ENCODE measurements at places on chromosomes 7 and 10.

- DNase-seq, result no peak
Observed at GRCh38 chr7:96236198-96237039, 85.5 kb downstream of the SLC25A13 start.

DNA sequence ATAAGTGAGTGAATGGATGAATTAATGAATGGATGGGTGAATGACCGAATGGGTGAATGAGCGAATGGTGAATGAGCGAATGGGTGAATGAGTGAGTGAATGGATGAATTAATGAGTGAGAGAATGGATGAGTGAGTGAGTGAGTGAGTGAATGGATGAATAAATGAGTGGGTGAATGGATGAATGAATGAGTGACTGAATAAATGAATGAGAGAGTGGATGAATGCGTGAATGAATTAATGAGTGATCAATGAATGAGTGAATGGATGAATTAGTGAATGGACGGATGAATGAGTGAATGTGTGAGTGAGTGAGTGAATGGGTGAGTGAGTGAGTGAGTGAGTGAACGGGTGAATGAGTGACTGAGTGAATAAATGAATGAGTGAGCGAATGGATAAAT is 49.5 kb upstream of the HMX3 start:
- no peak for DNase-seq

DNA sequence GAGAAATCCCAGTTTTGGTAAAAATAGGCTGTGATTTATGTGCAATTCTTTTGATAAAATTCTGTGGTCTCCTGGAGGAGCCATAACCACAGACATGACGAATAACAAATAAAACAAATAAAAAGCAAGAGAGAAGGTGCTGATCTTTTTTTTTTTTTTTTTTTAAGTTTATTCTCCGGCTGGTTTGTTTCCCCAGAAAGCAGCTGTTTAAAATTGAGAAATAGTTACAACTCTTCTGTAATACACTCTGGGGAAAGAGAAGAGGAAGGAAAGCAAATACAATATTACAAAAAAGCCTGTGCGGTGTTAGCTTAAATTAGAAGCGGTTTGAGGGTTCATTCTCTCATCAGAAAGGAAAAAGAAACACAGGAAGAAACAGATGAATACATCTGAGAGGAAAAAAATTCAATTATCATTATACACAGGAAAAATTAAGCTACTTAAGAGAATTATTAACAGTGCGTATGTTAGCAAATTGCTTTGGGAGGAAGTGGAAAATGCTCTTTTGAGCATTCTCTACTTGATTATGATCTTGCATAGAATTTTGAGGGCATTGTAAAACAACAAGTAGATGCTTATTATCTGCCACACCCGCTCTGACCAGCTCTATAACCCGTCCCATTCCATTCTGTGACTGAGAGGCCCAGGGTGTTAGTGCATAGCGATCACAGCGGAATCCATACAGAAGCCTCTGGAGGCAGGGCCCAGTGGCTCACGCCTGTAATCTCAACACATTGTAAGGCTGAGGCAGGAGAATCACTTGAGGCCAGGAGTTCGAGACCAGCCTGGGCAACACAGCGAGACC is 40.6 kb upstream of the WAC start:
- DNase-seq, result no peak

DNA sequence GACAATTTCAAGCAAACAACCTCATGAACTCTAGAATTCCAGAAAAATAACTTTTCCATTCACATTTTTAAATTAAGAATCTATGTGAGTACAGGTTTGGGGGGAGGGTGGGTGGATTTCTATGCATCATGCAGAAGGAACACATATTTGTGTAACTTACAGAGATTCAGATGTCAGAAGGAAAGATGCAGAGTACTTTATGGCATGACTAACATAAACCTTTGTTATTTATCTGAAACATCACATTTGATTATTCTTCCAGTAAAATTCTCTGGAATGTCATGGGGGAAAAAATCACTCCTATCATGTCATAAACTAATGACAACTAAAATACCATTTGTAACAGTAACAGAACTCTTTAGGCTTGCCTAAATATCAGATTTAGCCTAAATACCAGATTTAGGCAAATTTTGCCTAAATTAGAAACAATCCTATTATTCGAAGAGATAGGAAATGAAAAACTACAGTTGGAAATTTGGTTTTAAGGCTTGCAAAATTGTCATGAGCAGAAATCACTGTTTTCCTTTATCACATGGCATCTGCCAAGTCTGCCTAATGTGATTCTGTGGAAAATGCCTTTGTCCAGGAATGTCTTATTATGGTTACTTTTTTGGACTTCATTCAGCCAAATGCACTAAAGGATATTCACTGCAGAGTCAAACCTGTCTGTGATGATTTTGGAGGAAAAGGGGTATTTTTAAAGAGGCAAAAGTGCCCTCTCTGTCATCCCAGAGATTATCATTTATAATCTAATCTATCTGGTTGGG is 527.7 kb upstream of the CELF2 start:
- DNase-seq, result no peak

GRCh38 chr7:80588591-80588990 is 49.9 kb upstream of the CD36 start:
- no peak for DNase-seq

DNA sequence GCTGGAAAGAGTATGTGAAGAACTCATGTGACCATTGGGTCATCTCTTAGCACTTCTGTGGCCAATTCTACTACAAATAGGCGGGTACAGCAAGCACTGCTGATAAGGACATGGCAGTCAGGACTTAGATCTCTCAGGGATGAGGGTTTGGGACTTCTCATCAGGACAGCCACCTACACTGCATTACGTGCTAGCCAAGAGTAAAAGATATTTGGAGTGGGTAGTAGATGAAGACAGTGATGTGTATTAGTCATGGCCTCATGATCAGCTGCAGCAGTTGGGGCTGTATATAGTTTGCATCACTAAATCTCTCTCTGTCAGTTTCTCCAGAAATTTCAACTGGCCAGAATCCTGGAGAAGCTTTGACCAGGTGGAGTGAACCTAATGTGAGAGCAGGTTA is 9.2 kb downstream of the TAS2R60 start:
- no peak for DNase-seq

- no peak for DNase-seq
Observed at GRCh38 chr10:112973046-112973445, 23.0 kb downstream of the TCF7L2 start.

- no peak for DNase-seq
Observed at GRCh38 chr7:79736418-79736817, 283.0 kb upstream of the MAGI2 start.

DNA sequence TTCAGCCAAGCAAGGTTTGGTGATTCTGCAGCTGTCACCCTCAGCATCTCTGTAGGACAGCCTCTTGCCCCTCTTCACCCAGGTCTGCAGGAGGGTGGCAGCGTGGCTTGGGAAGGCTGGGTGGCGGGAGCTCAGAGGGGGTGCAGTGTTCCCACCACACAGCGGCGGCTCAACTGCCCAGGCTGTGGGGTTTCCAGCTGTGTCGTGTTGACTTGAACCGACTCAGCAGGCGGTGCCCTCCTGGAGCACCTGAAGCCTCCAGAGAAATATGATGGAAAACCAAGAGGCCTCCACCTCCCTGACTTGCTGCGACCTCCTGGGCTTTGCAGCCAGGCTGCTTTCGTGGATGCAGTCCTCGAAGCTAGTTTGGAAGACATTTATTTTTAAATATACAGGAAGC is 68.0 kb upstream of the KLF6 start:
- no peak for DNase-seq

- DNase-seq, result no peak
Observed at GRCh38 chr7:144723301-144723700, 112.6 kb downstream of the TPK1 start.

DNA sequence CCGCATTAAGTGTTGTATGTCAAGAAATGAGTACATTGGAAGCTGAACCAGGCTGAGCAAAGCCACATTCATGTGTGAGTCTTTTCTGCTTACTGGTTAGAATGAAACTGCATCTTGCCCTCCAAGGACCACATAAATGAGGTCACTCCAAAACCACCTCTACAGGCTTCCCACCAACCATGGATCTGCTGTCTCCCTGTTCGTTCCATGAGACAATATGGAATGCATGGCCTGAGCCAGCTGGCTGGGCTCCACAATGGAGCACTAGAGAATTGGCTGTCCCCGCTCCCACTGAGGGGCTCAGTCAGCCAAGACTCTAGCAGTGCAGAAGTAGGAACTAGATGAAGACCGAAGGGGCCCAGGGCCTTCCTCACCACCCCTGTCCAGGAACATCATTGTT is 120.8 kb downstream of the TNS3 start:
- DNase-seq, result no peak

GRCh38 chr7:56063500-56063881 is 595 bp upstream of the SUMF2 start:
- DNase-seq, result no peak

DNA sequence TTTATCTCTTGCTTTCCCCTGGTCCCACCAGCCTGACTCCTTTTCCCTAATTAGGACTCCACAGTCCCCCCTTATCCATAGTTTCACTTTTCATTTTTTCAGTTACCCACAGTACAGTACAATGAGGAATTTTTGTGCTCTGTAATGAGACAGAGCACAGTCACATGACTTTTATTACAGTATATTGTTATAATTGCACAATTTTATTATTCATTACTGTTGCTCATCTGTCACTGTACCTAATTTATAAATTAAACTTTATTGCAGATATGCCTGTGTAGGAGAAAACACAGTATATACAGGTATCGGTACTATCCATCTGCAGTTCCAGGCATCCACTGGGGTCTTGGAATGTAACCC is 125.4 kb downstream of the KCNMA1 start:
- DNase-seq, result no peak

GRCh38 chr10:51156926-51157325 is 82.6 kb downstream of the PRKG1 start:
- DNase-seq, result no peak

DNA sequence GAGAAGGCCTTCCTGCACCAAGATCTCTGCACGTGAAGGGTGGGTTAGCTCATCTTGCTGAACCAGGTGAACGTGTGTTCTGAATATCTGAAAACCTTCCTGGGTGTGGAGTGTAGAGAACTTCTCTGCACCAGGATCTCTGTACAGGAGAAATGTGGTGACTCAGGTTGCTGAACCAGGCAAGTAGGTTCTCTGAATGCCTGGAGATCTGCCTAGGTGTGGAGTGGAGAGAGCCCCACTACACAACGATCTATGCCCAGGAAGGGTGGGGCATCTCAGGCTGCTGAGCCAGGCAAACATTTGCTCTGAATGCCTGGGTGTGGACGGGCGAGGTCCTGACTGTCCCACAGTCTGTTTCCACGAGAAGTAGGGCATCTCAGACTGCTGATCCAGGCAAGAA is 1002.3 kb upstream of the KCND2 start:
- no peak for DNase-seq

GRCh38 chr7:81140775-81141174 is 221.9 kb upstream of the SEMA3C start:
- DNase-seq, result no peak

DNA sequence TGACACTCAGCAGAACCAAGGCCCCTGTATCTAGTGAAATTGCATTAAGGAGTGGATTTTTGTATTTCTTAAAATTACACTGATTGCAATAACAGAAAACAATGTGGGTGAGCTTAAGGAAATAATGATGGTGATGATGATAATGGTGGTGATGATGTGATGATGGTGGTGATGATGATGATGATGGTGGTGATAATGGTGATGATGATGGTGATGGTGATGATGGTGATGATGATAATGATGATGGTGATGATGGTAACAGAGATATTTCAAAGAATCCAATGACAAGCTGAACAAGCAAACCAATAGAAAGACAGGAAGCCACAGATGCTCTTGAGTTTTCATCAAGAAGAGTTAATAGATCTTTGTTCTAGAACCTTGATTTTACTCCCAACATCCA is 630.7 kb upstream of the AUTS2 start:
- no peak for DNase-seq

GRCh38 chr7:47007471-47007870 is 574.4 kb downstream of the TNS3 start:
- DNase-seq, result no peak

- peak; percentile 99 for DNase-seq
Observed at GRCh38 chr7:73742753-73743641, 4.4 kb upstream of the ABHD11 start.

DNA sequence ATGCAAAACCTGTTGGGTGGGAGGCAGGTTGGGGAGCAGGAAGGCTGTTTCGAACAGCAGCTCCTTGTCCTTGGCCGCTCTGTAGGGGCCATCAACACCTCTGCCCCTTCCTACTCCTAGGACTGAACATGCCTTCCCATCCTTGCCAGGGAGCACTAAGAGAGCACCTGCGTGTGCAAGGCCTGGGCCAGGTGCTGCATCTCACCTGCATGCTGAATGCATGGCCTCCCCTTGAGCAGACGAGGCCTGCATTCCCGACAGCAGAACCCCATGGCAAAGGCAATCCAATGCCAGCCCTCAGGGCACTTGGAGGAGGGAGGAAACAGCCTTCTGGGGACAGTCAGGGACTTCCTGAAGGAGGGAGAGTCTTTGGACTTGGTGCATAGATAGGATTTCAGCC is 11.0 kb downstream of the VSIR start:
- DNase-seq, result no peak

DNA sequence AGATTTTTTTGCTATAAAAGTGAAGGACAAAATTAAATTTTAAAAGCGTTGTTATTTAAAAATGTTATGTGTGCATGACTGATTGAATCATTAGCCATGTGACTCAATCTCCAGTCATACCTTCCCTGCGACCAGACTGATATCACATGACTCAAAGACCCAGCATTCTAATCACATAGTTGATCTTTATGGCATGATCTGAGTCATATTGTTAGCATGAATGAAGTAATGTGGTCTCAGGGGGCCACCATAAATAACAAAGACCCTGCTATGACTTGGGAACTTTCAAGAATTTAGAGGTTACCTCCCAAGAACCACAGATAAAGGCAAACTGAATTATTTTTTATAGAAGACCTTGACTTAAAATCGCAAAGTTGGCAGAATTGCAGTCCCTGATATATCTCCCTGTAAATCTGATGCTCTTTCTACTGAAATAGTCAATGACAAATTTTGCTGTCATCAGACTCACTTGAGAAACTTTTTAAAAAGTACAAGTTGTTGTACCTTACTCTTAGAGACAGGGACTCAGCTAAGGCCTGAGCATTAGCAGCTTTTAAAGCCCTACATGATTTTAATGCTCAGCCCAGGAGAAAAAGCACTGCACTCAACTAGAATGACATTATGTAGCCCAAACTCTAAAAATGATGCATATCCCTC is 717.3 kb downstream of the XPNPEP1 start:
- DNase-seq, result no peak

- no peak for DNase-seq
Observed at GRCh38 chr7:30176463-30177109, 41.8 kb downstream of the MTURN start.

DNA sequence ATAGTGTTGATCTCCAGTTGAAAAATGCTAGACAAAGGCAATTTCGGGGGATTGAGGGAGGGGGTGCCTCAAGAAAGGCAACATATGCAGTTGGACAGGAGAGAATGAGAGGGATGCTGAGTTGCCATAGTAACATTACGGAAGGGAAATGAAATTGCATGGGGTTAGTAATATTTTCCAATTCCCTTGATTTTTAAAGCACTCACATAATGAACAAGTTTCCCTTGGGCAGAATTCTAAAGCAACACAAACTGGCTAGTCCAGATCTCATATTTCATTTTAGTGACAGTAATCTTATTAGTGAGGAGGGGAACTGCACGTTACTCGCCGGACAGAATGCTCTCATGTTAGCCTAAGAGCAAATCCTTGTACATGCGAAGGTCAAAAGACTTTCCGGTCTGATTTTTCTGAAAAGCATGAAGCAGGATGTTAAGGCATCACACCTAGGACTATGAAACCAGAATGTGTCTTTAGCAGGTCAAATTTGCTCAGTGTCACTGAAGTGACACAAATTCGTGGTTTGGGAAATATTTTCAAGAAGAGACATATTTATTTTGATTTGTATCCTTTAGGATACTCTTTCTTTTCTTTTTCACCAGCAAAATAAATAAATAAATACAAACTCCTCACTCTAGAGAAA is 165.5 kb downstream of the ANK3 start:
- no peak for DNase-seq

GRCh38 chr10:52400562-52400961 is 86.5 kb downstream of the DKK1 start:
- DNase-seq, result no peak
